ENCODE measurements at places on chromosomes 5 and 9. TPM values are rescaled to one million over a fixed set of nuclear protein-coding genes. Genes with fewer than 3 reads are reported as not detected.

Gene PRR7
- total RNA-seq = 4.7 TPM

Gene PCDHB3
- total RNA-seq = 0.43 TPM

Gene SLC2A8
- 8.2 TPM for total RNA-seq

Gene ASPN
- total RNA-seq = 1.6 TPM

Gene VLDLR
- 4.7 TPM for total RNA-seq

Gene PRUNE2
- total RNA-seq = 5.5 TPM

Gene PCDHGA12
- total RNA-seq = 15.5 TPM

Gene ANKRD18A
- total RNA-seq = under 0.01 TPM

Gene TMOD1
- total RNA-seq = 0.97 TPM

Gene EFCAB9
- not detected for total RNA-seq

Gene IFNA13
- not detected for total RNA-seq

Gene SLC12A7
- 9.5 TPM for total RNA-seq

Gene SIGMAR1
- 76.7 TPM for total RNA-seq

Gene MZB1
- 0.43 TPM for total RNA-seq

Gene RPL7A
- total RNA-seq = 1,997 TPM

Gene SQSTM1
- total RNA-seq = 892 TPM

Gene CAMK2A
- 1.3 TPM for total RNA-seq

Gene SOX30
- not detected for total RNA-seq

Gene SAP30L
- 14.8 TPM for total RNA-seq

Gene YIPF5
- total RNA-seq = 94.4 TPM

Measured in fibroblast of villous mesenchyme (primary cell).